Panc1 (cell line): ENCODE measurements at places on chromosomes 7 and 10.

- H3K27ac ChIP-seq: no peak overlapping the region
- H3K4me3 ChIP-seq: no peak overlapping the region
- no peaks in the 10 kb centered on the region for H3K36me3 ChIP-seq
- no peaks in the 10 kb centered on the region for H3K27me3 ChIP-seq
Measured at GRCh38 chr7:118076564-118076963, 107.4 kb upstream of the LSM8 start.

DNA sequence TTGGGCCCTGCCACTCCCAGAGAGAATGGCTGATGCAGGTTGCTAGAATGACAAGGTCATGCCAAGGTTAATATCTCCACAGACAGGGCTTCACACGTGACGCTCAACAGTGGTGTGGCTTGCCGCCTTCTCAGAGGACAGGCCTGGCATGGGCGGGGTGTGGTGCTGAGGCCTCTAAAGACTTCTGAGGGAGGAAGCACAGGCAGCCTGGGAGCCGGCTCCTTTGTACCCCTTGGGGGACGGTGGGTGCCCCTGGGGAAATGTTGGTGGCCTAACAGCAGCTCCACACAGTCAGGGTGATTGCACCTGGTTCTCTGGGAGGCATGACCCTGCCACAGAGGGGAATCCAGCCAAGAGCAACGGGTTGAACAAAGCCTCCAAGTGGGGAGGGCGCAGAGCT, 115.1 kb downstream of the PKD1L1 start:
- peaks cover 5% of the 10 kb centered on the region for H3K4me1 ChIP-seq
- no peaks in the 10 kb centered on the region for H3K36me3 ChIP-seq
- no peak overlapping the region for H3K4me3 ChIP-seq
- peak overlapping the region; percentile 8; the same call in 1 of the 2 replicates for H3K27ac ChIP-seq
- H3K27me3 ChIP-seq: no peaks in the 10 kb centered on the region
- DNase-seq: no peak

DNA sequence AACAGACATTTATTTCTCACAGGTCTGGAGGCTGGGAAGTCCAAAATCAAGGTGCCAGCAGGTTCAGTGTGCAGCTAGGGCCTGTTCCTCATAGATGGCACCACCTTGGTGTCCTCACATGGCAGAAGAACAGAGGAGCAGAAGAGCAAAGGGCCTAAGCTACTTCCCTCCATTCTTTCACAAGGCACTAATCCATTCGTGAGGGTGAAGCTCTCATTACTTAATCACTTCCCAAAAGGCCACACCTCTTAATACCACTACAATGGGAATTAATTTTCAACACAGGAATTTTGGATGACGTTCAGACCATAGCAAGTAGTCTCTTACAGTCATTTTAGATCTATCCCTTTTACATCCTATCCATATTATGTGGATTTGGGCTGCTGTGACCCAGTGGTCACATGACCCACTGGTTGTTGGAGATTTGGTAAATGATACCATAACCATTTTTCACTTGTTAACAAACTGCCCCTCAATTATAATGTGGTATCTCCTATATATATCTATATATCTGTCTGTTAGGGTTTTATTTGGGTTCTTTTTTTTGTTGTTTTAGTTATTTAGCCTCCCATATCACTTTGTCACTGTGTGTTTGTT, 63.4 kb downstream of the BBS9 start:
- H3K4me1 ChIP-seq: no peaks in the 10 kb centered on the region
- no peaks in the 10 kb centered on the region; the same call in 1 of the 2 replicates for H3K27me3 ChIP-seq
- H3K4me3 ChIP-seq: no peak overlapping the region
- H3K27ac ChIP-seq: no peak overlapping the region
- DNase-seq: no peak
- no peaks in the 10 kb centered on the region for H3K36me3 ChIP-seq

GRCh38 chr7:33788531-33788930, 116.8 kb upstream of the BMPER start:
- no peak overlapping the region for H3K4me3 ChIP-seq
- no peak overlapping the region for H3K27ac ChIP-seq
- no peaks in the 10 kb centered on the region for H3K4me1 ChIP-seq

DNA sequence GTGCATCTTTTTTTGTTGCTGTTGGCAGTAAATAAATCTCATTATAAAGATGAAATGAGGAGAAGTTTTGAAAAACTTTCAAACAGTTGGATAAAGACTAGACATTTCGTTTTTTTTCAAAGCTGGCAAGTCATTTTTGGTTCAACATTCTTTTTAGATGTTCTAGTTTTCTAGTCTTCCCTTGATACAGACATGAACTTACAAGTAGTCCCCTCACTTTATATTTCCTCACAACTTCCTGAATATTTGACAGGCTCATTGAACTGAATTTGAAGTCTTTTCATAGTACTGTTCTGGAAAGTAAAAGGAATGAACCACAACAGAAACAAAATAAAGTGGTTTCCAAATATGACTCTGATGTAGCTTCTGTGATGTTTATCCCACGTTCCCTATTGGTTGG, 134.2 kb downstream of the NRCAM start:
- no peak overlapping the region for H3K27ac ChIP-seq
- DNase-seq: no peak
- no peak overlapping the region for H3K4me3 ChIP-seq
- H3K4me1 ChIP-seq: no peaks in the 10 kb centered on the region

DNA sequence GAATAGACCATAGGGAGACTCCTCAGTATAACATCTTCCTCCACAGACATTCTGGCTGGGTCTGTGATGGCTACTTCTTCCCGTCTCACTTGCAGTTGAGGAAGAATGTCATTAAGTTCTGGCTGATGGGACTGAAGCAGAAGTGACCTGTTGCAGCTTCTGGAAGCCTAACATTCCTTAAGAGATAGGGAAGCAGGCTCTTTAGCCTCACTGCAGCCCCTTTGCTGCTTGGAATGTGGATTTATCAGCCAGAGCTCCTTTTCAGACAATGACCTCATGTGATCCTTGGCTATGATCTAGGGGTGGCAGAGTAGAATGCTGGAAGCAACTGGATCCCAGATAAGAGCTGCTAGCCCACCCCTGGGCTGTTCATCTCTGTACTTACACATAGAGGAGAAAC, 142.5 kb downstream of the RNF216 start:
- no peak for DNase-seq
- H3K4me1 ChIP-seq: no peaks in the 10 kb centered on the region
- H3K36me3 ChIP-seq: peaks cover 9% of the 10 kb centered on the region

DNA sequence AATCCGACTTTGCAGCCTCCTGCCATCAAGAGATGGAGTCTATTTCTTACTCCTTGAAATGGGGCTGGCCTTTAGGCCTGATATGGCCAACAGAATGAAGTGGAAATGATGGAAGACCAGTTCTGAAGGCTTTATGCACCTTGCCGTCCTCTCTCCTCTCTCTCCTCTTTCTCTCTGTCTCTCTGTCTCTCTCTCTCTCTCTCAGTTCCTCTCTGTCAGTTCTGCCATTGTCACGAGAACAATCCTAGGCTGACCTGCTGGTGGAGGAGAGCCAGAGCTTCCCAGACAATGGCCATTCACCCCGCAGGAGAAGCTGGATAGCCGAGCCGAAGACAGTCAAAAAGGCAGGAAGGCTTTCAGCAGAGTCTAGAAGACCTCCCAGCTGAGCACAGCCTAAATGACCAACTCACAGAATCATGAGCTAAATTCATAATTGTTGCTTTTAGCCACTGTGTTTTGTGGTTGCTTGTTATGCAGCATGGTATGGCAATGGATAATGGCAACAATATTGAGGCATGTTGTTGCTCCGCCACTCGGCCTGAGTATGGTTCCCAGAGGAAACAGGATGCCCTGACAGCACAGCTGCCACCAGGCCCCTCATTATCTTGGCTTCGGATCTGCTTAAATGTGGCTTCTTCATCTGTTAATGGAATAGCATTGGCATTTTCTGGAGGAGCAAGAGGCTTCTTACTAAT, 35.5 kb downstream of the FRMPD2 start:
- no peaks in the 10 kb centered on the region for H3K36me3 ChIP-seq
- 0 out of 2 replicates have a peak, but pooled peaks cover 4% of the 10 kb centered on the region for H3K27me3 ChIP-seq
- no peaks in the 10 kb centered on the region for H3K4me1 ChIP-seq
- H3K4me3 ChIP-seq: no peak overlapping the region
- no peak overlapping the region for H3K27ac ChIP-seq

GRCh38 chr7:117448655-117449054, 21.4 kb upstream of the ASZ1 start:
- H3K4me1 ChIP-seq: no peaks in the 10 kb centered on the region
- no peak overlapping the region for H3K4me3 ChIP-seq
- no peak for DNase-seq
- H3K27ac ChIP-seq: no peak overlapping the region
- no peaks in the 10 kb centered on the region for H3K36me3 ChIP-seq

DNA sequence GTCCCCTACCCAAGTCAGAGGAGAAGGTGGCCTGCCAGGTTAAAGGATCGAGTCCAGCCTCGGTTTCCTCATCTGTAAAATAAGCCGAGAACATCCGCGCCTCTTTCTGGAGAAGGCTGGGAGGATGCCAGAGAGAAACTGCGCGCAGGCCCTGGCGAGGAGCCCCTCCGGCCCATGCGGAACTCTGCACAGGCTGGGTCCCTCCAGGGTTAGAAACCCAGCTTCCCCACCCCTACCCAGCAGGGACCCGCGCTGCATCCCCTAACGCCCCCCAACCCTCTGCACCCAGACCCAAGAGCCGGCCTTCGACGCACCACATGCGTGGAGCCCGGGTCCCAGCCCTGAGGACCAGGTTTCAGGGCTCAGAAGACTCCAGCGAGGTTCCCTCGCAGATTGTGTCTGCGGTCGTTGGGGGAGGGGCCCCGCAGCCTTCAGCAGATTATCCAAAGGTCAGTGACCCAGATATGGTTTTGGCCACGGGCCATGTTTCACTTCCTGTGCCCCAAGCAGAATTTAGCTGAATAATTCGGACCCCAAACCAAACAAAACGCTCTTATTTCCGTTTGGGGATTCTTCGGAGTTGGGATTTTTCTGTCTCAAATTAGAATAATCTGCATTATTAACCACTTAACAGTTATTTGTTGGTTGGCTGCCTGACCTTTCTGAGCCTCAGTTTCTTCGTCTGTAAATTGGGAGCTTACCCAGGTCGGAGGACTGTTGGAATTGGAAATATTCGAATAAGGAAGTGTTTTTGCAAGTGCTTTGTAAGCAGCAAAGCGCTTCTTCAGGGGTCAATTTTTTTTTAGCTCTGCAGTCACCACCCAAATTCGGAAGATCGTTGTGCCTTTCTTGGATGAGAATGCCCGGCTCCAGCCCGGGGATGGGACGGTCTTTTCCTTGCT, 167.7 kb downstream of the UBE2H start:
- no peak overlapping the region for H3K27ac ChIP-seq
- H3K27me3 ChIP-seq: no peaks in the 10 kb centered on the region
- H3K4me1 ChIP-seq: peaks cover 9% of the 10 kb centered on the region; the same call in 1 of the 2 replicates
- no peak for DNase-seq
- no peak overlapping the region for H3K4me3 ChIP-seq

DNA sequence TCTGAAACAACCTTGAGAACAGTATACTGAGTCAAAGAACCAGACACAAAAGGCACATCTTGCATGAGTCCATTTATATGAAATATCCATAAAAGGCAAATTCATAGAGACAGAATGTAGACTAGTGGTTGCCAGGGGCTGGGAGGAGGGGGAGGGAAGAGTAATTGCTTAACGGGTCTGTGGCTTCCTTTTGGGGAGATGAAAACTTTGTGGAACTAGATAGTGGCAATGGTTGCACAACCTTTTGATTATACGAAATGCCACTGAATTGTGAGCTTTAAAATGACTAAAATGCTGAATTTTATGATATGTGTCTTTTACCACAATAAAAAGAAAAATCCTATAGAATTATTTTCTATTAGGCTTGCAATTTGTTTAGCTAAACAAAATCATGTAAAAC, 16.8 kb downstream of the ADRB1 start:
- H3K36me3 ChIP-seq: no peaks in the 10 kb centered on the region
- no peaks in the 10 kb centered on the region for H3K27me3 ChIP-seq
- no peaks in the 10 kb centered on the region for H3K4me1 ChIP-seq

DNA sequence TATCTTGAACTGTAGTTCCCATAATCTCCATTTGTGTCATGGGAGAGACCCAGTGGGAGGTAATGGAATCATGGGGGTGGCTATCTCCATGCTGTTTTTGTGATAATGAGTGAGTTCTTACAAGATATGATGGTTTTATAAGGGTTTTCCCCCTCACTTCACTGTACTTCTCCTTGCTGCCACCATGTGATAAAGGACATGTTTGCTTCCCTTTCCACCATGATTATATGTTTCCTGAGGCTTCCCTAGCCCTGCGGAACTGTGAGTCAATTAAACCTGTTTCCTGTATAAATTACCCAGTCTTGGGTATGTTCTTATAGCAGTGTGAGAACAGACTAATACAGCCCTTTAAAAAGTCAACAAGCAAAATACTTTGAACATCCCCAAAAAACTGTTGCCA, 427.7 kb downstream of the HTR7 start:
- no peak for DNase-seq
- no peak overlapping the region for H3K4me3 ChIP-seq
- no peaks in the 10 kb centered on the region for H3K36me3 ChIP-seq
- H3K4me1 ChIP-seq: no peaks in the 10 kb centered on the region
- no peaks in the 10 kb centered on the region for H3K27me3 ChIP-seq

DNA sequence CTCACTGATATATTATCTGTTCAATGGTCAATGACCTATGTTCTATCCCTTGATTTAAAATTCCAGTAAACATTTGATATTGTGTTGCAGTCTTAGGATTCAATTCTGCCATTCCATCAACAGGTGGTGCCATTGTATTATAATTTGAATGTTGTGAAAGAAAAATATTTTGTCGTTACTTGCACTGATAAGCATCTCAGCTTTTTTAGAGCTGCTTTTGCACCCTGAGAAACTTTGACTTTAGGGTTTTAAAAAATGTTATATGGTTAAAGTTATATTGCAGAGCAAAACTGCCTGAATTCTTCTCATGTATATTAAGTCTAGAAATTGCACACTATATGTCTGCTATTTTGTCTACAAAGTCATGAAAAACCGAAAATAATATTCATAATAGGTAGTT, 18.8 kb upstream of the MINDY3 start:
- no peak overlapping the region for H3K27ac ChIP-seq
- H3K27me3 ChIP-seq: no peaks in the 10 kb centered on the region; the same call in 1 of the 2 replicates
- no peaks in the 10 kb centered on the region; the same call in 1 of the 2 replicates for H3K4me1 ChIP-seq
- DNase-seq: no peak

- H3K4me1 ChIP-seq: no peaks in the 10 kb centered on the region
- no peak overlapping the region for H3K4me3 ChIP-seq
- peaks cover 7% of the 10 kb centered on the region for H3K27me3 ChIP-seq
Measured at GRCh38 chr7:98864731-98865453, 4.9 kb downstream of the TMEM130 start.

- H3K4me3 ChIP-seq: peak overlapping the region; percentile 21
- peaks cover 48% of the 10 kb centered on the region for H3K4me1 ChIP-seq
- H3K36me3 ChIP-seq: no peaks in the 10 kb centered on the region
- DNase-seq: no peak
- peak overlapping the region; percentile 84 for H3K27ac ChIP-seq
Measured at GRCh38 chr7:36037121-36037662, 115.9 kb upstream of the EEPD1 start.
